Small intestine (tissue), 16 donors: ENCODE measurements at places on chromosomes 2 and 18.

GRCh38 chr2:139175510-139175909 is 395.3 kb upstream of the NXPH2 start:
- DNase-seq = no peak

GRCh38 chr18:76459312-76459686 is 35.7 kb downstream of the ZNF516 start:
- DNase-seq = no peak

GRCh38 chr18:57965246-57965645 is 78.8 kb upstream of the NEDD4L start:
- no peak for DNase-seq

- DNase-seq = peak; percentile 63
Observed at GRCh38 chr2:230160112-230160660, 59.6 kb downstream of the SP110 start.

- DNase-seq = no peak
Observed at GRCh38 chr2:180516232-180516631, 464.2 kb upstream of the UBE2E3 start.

DNA sequence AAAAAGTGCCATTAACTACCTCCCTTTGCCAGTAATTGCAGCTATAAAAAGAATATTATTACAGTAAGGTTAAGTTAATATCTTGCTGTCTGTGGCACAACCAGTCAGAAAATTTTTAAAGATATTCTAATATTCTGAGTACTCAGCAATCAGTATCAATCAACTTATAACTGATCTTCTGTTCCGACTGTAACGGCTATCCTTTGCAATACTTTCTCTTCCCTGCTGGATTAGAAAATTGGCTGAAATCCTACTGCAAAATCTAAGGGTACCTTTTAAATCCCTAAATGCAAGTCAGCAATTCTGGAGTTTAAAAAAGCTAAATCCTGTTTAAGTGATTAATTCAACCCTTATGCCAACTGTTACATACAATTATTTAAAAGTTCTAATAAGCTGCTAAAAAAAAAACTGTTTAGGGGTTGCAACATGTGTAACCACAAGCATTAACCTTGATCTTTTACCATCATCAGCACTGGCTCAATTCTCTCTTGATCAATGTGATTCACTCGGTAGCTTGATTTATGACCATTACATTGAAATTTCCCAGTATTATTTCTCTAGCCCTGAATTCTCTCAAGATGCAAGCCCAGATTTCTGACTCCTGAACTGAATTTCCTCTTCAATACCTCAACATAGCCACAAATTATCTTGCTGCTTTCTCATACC is 20.5 kb downstream of the GAREM1 start:
- no peak for DNase-seq

GRCh38 chr2:28896906-28897305 is 2.4 kb downstream of the WDR43 start:
- DNase-seq = no peak

DNA sequence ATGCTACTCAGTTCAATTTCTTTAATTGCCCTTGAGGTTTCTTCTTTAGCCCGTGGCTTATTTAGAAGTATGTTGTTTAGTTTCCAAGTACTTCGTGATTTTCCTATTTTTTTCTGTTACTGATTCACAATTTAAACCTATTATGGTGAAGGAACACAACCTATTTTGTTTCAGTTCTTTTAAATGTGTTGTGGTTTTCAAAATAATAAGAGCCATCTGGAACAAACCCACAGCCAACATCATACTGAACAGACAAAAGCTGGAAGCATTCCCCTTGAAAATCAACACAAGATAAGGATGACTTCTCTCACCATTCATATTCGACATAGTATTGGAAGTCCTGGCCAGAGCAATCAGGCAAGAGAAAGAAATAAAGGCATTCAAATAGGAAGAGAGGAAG is 155.2 kb downstream of the GALNT1 start:
- no peak for DNase-seq

DNA sequence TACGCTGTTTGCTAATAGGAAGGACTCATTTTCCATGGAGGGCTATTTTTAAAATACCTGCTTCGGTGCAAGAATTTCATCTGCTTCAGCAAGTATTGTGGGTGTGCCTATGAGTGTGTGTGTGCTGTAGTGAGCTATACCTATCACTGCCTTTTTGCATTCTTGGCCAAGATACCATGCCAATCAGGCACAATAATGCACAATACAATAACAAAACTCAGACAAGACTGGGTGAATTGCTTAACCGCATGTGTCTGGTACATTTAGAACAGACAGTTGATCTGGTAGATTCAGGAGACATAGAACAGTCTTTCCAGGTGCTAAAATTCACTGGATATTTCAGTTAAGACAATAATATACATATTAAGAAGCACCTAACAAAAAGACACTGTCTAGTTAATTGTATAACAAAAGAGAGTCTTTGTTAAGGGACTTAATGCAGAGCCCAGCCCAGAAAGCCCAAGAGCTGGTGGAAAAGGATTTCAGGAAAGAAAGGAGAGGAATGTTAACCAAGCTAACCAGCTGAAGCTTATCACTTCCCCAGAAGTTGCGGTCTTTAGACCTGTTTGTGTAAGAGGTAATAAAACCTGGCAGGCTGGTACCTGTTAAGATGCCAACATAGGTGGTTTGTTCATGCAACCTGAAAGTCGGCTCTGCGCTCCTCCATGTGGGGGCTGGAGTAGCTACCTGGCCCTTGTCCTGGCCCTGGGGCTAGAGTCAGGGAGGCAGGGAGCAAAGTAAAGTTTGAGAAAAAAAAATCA is 153.3 kb upstream of the RBMS1 start:
- peak; percentile 15 for DNase-seq

- no peak for DNase-seq
Observed at GRCh38 chr2:64192125-64192479, 47.9 kb upstream of the PELI1 start.

GRCh38 chr2:241273210-241274020 is 42.1 kb downstream of the HDLBP start:
- DNase-seq = no peak

GRCh38 chr2:78999406-78999805 is 26.1 kb upstream of the REG3G start:
- DNase-seq = peak; percentile 35

- DNase-seq = no peak
Observed at GRCh38 chr2:226887940-226888339, 52.1 kb downstream of the RHBDD1 start.

DNA sequence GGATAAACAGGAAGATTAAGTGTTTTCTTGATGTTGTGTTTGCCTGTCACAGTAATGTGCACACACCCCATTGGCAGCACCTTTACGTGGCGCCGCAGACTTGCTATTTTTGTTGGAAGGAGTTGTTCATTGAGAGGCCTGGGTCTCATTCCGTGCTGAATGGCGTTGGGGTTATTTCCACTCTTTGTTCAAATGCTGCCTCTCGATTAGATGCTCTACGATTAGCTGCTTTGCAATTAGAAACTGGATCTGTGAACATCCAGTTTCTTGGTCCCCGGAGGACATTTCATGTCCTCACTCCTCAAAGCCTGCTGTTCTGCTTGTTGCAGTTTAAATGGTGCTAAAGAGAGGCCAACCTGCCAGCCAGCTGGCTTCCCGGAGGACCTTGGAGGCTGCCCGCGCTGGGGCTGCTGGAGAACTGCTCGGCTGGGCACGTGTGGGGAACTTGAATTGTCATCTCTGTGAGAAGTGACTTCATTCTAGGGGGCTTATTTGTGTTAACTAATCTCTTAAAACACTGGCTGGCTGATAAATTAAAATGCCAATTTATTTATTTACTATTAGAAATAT is 117.4 kb upstream of the NABP1 start:
- DNase-seq = no peak

DNA sequence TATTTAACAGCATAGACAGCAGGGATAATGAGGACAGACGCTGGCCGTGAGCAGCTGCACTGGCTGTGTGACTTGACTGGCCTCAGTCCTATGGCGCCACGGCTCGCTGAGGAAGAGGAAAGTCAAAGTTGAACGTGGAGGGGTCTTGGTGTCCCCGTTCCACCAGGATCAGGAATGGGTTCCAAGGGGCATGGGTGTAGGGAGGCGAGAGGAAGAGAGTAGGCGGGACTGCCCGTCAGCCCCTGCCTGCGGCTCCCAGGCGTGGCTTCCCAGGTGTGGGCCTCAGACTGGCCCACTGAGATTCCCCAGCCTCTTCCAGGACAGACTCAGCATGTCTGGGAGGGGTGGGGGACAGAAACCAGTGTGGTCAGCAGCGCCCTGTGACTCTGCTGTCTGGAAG is 51.4 kb downstream of the POMC start:
- DNase-seq = no peak

DNA sequence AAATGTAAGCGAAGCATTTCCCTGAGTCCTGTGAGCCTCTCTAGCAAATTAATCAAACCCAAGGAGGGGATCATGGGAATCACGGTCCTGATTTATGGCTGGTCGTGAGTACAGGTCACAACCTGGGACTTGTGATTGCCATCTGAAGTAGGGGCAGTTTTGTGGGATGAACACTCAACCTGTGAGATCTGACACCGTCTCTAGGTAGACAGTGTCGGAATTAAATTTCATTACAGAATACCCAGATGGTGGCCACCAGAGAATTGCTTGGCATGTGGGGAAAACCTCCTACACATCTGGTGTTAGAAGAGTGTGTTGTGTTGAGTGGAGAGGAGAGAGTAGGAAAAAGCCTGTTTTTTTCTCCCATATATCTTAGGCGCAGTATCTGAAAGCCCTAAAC is 12.5 kb downstream of the CAPN14 start:
- DNase-seq = no peak

DNA sequence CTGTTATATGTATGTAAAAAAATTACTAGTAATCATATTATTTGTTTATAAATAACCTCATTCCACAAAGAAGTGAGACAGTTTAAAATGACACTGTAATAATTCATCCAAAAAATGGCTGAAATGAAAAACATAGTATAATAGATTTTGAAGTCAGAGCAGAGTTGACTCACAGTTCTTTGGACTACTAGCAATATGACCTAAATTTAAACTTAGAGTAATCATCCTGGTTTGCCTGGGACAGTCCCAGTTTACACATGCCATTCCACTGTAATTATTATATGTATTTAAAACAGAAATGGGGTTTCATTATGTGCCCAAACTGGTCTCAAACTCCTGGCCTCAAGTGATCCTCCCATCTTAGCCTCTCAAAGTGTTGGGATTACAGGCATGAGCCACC is 48.3 kb downstream of the CCDC88A start:
- DNase-seq = no peak

DNA sequence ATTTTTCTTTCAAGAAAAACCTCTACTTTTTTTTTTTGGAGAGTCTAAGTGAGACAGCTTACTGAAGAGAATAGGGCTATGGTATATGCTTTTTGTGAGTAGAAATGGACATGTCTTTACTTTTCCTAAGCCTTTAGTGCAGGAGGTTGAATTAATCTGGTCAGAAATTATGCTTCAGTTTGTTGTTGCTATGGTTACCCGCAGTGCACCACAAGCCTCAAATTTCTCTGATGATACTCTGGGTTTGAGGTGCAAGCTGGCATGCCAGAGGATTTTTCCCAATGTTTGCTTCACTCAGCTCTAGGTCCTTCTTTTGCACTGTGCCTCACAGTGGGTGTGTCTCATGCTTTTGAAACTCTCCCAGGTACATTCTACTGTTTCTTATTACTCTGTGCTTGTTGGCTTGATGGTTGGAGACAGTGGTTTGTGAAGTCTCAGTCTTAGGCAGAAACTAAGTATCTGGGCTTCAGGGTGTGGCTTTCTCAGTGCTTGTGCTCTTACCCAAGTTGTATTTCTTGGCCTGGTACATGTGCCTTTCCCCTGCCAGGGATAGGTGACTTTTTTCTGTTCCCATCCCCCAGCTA is 278.3 kb downstream of the RBM43 start:
- DNase-seq = no peak

DNA sequence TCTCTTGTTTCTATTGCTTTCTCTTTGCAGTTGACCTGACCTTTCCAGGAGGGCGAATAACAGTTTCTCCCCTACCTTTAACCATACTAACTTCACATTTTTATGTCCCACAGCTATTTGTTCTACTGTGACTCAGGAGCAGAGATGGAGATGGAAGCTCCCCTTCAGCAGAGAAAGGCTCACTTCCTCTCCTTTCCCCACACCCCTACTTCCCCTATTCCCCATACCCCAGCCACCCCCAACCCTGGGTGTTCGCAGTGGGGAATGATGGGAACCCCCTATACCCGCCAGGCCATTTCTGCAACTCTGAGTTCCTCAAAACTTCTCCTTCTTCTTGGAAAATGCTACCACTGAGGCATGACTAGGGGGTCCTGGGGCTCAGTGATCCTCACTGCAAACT is 285.4 kb upstream of the MGAT5 start:
- DNase-seq = no peak

DNA sequence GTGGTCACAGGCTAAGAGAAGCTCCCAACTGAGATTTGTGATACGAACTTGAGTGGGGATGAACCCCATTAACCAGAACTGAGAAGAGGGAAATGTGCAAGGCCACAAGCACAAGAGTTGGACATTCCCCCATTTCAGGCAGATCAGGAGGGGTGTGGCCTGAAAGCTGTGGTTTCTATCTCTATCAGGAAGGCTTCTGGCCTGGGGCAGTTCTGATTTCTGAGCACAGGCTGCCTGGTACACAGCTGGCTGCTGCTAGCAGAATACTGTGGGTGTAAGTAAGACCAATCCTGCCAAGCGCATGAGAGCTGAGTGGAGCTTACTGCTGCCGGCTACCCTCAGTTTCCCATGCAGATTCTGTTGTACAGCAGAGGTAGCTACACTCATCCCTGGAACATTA is 484.6 kb downstream of the SATB2 start:
- DNase-seq = no peak
